ENCODE measurements at places on chromosomes 1 and 21.

GRCh38 chr1:152461544-152461943 lies 47.5 kb upstream of the CRNN start:
- no peaks in the 10 kb centered on the region for H3K36me3 ChIP-seq
- H3K27me3 ChIP-seq: peaks cover 9% of the 10 kb centered on the region
- H3K27ac ChIP-seq: no peak overlapping the region
- H3K4me3 ChIP-seq: no peak overlapping the region
- H3K4me1 ChIP-seq: no peaks in the 10 kb centered on the region
- DNase-seq: no peak

DNA sequence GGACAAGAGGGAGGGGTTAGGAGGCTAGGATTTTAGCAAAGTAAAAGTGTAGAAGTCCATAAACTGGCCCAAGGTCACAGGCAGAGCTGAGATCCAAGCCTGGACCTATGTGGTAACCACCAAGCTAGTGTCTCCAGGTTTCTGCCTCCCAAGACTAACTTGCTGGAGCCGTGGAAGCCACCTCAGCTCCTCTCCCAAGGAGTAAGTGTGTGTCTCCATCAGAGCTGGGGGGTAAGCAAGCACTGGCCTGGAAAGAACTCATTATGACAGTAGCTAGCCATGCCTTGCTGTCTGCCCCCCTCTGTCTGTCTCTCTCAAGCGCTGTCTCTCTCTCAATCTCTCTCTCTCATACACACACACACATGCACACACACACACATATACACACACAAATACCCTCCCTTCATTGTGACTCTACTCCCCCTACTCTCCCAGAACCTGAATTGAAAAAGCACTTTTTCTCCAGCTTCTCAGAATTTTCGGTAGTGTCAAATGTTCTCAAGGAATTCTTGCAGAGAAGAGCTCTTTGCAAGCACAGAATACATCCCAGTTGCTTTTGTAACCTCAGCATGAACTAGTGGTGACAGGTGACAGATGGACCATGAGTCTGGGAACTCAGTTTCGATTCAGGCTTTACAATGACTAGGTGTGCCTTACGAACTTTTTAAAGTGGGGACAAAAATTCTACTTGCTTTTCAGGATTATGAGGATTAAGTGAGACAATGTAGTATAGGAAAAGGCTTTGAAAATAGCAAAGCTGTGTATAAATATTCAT lies 238.0 kb upstream of the FGGY start:
- peaks cover 17% of the 10 kb centered on the region for H3K4me1 ChIP-seq
- no peak for DNase-seq
- H3K4me3 ChIP-seq: no peak overlapping the region
- no peaks in the 10 kb centered on the region for H3K27me3 ChIP-seq
- no peaks in the 10 kb centered on the region for H3K36me3 ChIP-seq
- H3K27ac ChIP-seq: no peak overlapping the region

- no peak for DNase-seq
- no peaks in the 10 kb centered on the region for H3K27me3 ChIP-seq
- H3K4me1 ChIP-seq: peaks cover 56% of the 10 kb centered on the region
- H3K36me3 ChIP-seq: no peaks in the 10 kb centered on the region
- H3K27ac ChIP-seq: no peak overlapping the region
- H3K4me3 ChIP-seq: no peak overlapping the region
These were observed 11.5 kb downstream of the SLC9A1 start for GRCh38 chr1:27143401-27143800.

GRCh38 chr1:110477041-110477440 lies 26.1 kb downstream of the PROK1 start:
- no peak overlapping the region for H3K4me3 ChIP-seq
- H3K36me3 ChIP-seq: no peaks in the 10 kb centered on the region
- peak overlapping the region; percentile 23 for H3K27ac ChIP-seq
- no peak for DNase-seq

DNA sequence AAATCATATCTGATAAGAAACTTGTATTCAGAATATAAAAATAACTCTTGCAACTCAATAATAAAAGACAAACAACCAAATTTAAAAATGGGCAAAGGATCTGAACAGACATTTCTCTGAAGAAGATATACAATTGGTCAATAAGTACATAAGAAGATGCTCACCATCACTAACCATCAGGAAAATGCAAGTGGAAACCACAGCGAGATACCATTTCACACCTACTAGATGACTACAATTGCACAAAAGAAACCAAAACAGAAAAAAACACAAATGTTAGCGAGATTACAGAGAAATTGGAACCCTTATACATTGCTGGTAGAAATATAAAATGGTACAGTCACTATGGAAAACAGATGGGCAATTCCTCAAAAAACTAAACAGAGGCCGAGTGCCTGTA lies 11.5 kb upstream of the ZNF683 start:
- no peak overlapping the region for H3K27ac ChIP-seq
- H3K27me3 ChIP-seq: no peaks in the 10 kb centered on the region
- no peaks in the 10 kb centered on the region for H3K36me3 ChIP-seq
- no peak for DNase-seq
- H3K4me3 ChIP-seq: no peak overlapping the region
- no peaks in the 10 kb centered on the region for H3K4me1 ChIP-seq

- no peak overlapping the region for H3K4me3 ChIP-seq
- DNase-seq: no peak
- H3K4me1 ChIP-seq: no peaks in the 10 kb centered on the region
- H3K27ac ChIP-seq: no peak overlapping the region
These were observed 75.4 kb downstream of the CDC7 start for GRCh38 chr1:91575909-91576519.

- H3K4me3 ChIP-seq: no peak overlapping the region
- peaks cover 55% of the 10 kb centered on the region for H3K36me3 ChIP-seq
- no peaks in the 10 kb centered on the region for H3K4me1 ChIP-seq
- no peaks in the 10 kb centered on the region for H3K27me3 ChIP-seq
- no peak for DNase-seq
These were observed 8.0 kb downstream of the C1orf50 start for GRCh38 chr1:42774928-42775526.

- no peaks in the 10 kb centered on the region for H3K36me3 ChIP-seq
- H3K4me3 ChIP-seq: no peak overlapping the region
- H3K27ac ChIP-seq: no peak overlapping the region
- DNase-seq: no peak
- H3K4me1 ChIP-seq: no peaks in the 10 kb centered on the region
- H3K27me3 ChIP-seq: peaks cover 17% of the 10 kb centered on the region
These were observed 157.3 kb downstream of the GRIK3 start for GRCh38 chr1:36876990-36877389.

DNA sequence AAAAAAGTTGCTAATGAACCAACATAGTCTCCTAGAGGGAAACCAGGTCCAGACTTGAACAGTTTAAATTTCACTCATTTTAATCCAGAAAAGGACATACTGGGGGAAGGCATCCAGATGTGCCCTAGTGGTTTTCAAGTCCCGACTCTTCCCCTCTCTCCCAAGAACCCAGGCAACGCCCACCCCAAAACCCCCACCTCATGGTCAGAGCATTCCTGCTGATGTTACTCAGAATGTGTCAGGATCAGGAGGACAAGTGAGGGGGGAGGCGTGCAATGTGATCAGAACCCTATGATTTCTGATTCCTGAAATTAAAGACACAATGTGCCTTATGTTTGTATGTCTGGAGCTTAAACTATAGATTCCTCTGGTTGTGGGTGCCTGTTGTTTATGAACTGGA lies 1.6 kb upstream of the CTSK start:
- no peaks in the 10 kb centered on the region for H3K27me3 ChIP-seq
- H3K36me3 ChIP-seq: peaks cover 41% of the 10 kb centered on the region
- no peak overlapping the region for H3K4me3 ChIP-seq

- no peak for DNase-seq
- H3K27ac ChIP-seq: peak overlapping the region; percentile 72
- H3K4me1 ChIP-seq: peaks cover 25% of the 10 kb centered on the region
- H3K4me3 ChIP-seq: no peak overlapping the region
These were observed 1.5 kb upstream of the FCMR start for GRCh38 chr1:206923009-206923960.

- no peaks in the 10 kb centered on the region for H3K27me3 ChIP-seq
- no peak overlapping the region for H3K4me3 ChIP-seq
- DNase-seq: no peak
- H3K27ac ChIP-seq: no peak overlapping the region
- no peaks in the 10 kb centered on the region for H3K36me3 ChIP-seq
These were observed 170.5 kb downstream of the TOMM20 start for GRCh38 chr1:234958066-234958705.

- no peak overlapping the region for H3K27ac ChIP-seq
- H3K4me1 ChIP-seq: no peaks in the 10 kb centered on the region
- no peaks in the 10 kb centered on the region for H3K36me3 ChIP-seq
- no peak overlapping the region for H3K4me3 ChIP-seq
- no peaks in the 10 kb centered on the region for H3K27me3 ChIP-seq
- no peak for DNase-seq
These were observed 1030.9 kb downstream of the AMY1C start for GRCh38 chr1:104780470-104781078.

- no peak for DNase-seq
- H3K4me1 ChIP-seq: no peaks in the 10 kb centered on the region
- no peak overlapping the region for H3K27ac ChIP-seq
- no peak overlapping the region for H3K4me3 ChIP-seq
These were observed 666.2 kb downstream of the ADGRL2 start for GRCh38 chr1:82466891-82467290.

GRCh38 chr1:30599721-30600120 lies 123.7 kb downstream of the MATN1 start:
- no peak for DNase-seq
- no peak overlapping the region for H3K4me3 ChIP-seq
- H3K27ac ChIP-seq: no peak overlapping the region
- no peaks in the 10 kb centered on the region for H3K27me3 ChIP-seq

DNA sequence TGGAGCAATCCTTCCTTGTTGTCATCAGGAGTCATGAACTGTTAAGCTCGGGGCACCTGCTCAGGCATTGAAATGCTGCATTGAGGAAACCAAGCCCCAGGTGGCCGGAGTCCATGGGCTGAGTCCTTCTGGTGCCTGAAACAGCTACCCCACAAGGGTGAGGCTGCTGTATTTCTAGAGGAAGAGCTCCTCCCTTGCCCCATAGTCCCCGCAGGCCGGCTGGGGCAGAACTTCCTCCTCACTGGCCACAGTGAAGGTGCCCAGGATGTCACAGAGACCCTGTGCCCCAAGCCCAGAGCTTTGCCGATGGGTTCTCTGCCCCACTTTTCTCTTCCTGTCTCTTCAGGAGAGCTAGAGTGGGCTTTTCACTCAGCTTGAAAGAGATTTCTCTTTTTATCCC lies 80.8 kb upstream of the GCLM start:
- peaks cover 7% of the 10 kb centered on the region for H3K4me1 ChIP-seq
- H3K27ac ChIP-seq: peak overlapping the region; percentile 63
- DNase-seq: peak; percentile 87
- H3K36me3 ChIP-seq: no peaks in the 10 kb centered on the region

DNA sequence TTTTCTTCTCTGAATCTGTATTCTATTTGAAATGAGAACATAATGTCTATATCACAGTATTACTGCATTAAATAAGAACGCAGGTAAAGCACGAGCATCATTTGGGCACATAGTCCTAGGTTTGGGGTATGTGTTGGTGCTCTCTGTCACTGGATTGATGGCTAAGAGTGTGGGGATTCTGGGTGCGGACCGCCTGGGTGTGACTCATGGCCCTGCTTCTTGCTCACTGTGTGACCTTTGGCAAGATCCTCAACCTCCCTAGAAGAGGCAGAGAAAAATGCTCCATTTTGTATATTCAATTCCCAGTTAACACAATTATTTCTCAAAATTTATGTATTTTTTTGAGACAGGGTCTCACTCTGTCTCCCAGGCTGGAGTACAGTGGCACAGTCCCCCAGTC lies 99.7 kb downstream of the LAMC2 start:
- no peak overlapping the region for H3K27ac ChIP-seq
- peaks cover 7% of the 10 kb centered on the region for H3K4me1 ChIP-seq
- no peaks in the 10 kb centered on the region for H3K27me3 ChIP-seq
- no peak overlapping the region for H3K4me3 ChIP-seq
- DNase-seq: no peak

DNA sequence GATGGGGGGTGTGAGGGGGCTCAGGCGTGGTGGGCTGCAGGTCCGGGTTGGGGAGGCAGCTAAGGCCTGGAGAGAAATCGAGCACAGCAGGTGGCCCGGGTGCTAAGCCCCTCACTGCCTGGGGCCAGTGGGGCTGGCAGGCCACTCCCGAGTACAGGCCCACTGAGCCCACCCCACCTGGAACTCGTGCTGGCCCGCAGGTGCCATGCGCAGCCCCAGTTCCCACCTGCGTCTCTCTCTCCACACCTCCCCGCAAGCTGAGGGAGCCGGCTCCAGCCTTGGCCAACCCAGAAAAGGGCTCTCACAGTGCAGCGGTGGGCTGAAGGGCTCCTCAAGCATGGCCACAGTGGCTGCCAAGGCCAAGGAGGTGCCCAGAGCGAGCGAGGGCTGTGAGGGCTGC lies 1047.1 kb upstream of the ADGRL4 start:
- H3K4me1 ChIP-seq: no peaks in the 10 kb centered on the region
- no peak overlapping the region for H3K27ac ChIP-seq
- no peaks in the 10 kb centered on the region for H3K36me3 ChIP-seq
- H3K4me3 ChIP-seq: no peak overlapping the region
- no peaks in the 10 kb centered on the region for H3K27me3 ChIP-seq

- DNase-seq: no peak
- H3K4me3 ChIP-seq: no peak overlapping the region
- no peaks in the 10 kb centered on the region for H3K27me3 ChIP-seq
These were observed 93.9 kb upstream of the ADGRL4 start for GRCh38 chr1:79100385-79100784.

DNA sequence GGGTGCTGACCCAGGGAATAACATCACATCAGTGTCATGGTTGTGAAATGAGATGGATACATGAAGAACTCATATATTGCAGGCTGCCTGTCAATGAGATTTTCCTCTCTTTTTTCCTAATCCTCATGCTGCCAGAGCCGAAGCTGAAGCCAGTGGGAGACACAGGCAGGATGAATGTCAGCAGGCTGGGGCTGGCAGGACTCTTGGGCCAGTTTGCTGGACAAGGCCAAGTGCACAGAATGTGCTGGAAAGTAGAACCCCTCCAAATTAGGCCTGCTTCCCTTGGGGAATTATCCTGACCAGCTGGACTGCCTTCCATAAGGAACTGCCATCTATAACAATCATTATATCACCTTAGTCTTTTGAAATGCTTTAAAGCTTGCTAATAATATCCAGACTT lies 31.4 kb downstream of the SLC44A3 start:
- H3K36me3 ChIP-seq: no peaks in the 10 kb centered on the region
- no peak overlapping the region for H3K4me3 ChIP-seq
- no peak overlapping the region for H3K27ac ChIP-seq
- no peaks in the 10 kb centered on the region for H3K27me3 ChIP-seq
- peaks cover 14% of the 10 kb centered on the region for H3K4me1 ChIP-seq
- no peak for DNase-seq

- no peak for DNase-seq
- H3K4me1 ChIP-seq: no peaks in the 10 kb centered on the region
- H3K4me3 ChIP-seq: no peak overlapping the region
- no peaks in the 10 kb centered on the region for H3K27me3 ChIP-seq
- no peak overlapping the region for H3K27ac ChIP-seq
These were observed 216.4 kb downstream of the MATN1 start for GRCh38 chr1:30507016-30507312.

GRCh38 chr1:226027538-226028217 lies 28.5 kb upstream of the SDE2 start:
- no peak overlapping the region for H3K27ac ChIP-seq
- H3K27me3 ChIP-seq: no peaks in the 10 kb centered on the region
- no peaks in the 10 kb centered on the region for H3K4me1 ChIP-seq
- H3K36me3 ChIP-seq: no peaks in the 10 kb centered on the region
- H3K4me3 ChIP-seq: no peak overlapping the region
- no peak for DNase-seq

GRCh38 chr1:229226796-229227195 lies 44.1 kb upstream of the RAB4A start:
- peaks cover 21% of the 10 kb centered on the region for H3K27me3 ChIP-seq
- no peaks in the 10 kb centered on the region for H3K36me3 ChIP-seq
- H3K4me1 ChIP-seq: peaks cover 34% of the 10 kb centered on the region

- H3K36me3 ChIP-seq: no peaks in the 10 kb centered on the region
- H3K27me3 ChIP-seq: no peaks in the 10 kb centered on the region
- H3K4me1 ChIP-seq: no peaks in the 10 kb centered on the region
- DNase-seq: no peak
- H3K27ac ChIP-seq: no peak overlapping the region
These were observed 14.7 kb downstream of the TFF2 start for GRCh38 chr21:42336054-42336453.
